ENCODE measurements at places on chromosomes 7 and 10. TPM values are rescaled to one million over a fixed set of nuclear protein-coding genes. Genes with fewer than 3 reads are reported as not detected.

Gene IFIT1B
- total RNA-seq, result not detected

DNA sequence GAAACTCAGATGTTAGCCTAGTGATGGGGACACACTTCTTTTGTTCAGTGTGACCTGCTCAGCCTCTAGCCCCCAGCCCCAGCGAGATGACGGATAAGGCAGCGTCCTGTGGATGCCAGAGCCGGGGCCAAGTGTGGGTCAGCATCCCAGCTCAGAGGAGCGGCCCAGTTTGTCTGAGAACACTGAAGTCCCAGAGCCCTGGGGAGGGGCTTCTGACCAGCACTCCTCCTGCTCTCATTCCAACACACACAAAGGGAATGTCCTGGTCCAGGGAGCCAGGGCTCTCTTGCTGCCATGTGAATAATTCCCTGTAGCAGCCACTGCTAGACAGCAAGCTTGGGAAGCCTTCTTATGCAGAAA, 4.5 kb upstream of the ATP6V0E2 start:
- DNase-seq, result no peak

Gene AOAH
- not detected for total RNA-seq

Gene CPA5
- total RNA-seq, result 0.06 TPM

DNA sequence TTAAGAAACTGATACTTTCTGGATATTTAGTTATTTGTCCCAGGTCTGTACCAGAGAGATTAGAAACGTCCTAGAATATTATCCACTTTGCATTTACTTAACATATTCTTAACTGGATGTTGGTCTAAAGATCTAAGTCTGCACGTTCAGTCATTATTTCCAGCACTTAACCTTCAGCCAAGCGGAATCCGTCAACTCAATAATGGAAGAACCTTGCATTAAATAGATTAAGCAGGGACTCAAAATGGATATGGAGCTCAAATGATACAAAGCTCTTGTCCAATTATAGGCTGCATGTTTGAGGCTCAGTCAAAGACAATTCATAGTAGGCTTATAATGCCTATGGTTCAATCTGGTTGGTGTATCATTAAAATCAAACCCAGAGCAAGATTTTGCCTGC, 162.9 kb downstream of the SEMA3D start:
- no peak for DNase-seq

- no peak for DNase-seq
Observed at GRCh38 chr10:17851611-17852010, 42.5 kb downstream of the MRC1 start.

Gene SLC25A28
- total RNA-seq, result 15.9 TPM

GRCh38 chr10:71658467-71658745, 61.2 kb downstream of the C10orf105 start:
- DNase-seq, result no peak

DNA sequence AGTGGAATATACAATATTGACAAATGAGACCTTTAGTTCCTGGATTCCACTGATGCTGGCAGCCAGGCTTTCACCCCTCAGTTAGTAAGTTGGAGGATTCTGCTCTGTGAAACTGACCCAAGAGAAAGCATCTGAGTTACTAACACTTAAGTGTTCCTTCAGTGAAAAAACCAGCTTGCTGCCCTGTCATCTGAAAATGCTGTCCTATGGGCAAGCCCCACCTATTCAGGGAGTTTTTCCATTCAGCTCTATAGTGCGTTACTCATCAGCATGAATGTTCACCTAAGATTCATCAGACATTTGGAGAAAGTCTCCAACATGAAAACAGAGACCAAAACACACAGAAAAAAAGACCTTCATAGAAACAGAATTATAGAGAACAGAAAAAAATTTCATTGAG, 37.9 kb downstream of the PRPF18 start:
- DNase-seq, result no peak

Gene STARD3NL
- total RNA-seq, result 114 TPM

- DNase-seq, result peak; percentile 3
Observed at GRCh38 chr10:51696251-51696650, 3.1 kb downstream of the CSTF2T start.

Gene SYT15
- total RNA-seq, result not detected

- DNase-seq, result no peak
Observed at GRCh38 chr10:5968037-5968680, 9.2 kb downstream of the IL15RA start.

Gene ASIC3
- total RNA-seq, result 2.2 TPM

- DNase-seq, result no peak
Observed at GRCh38 chr7:154546946-154547587, 455.9 kb downstream of the PAXIP1 start.

DNA sequence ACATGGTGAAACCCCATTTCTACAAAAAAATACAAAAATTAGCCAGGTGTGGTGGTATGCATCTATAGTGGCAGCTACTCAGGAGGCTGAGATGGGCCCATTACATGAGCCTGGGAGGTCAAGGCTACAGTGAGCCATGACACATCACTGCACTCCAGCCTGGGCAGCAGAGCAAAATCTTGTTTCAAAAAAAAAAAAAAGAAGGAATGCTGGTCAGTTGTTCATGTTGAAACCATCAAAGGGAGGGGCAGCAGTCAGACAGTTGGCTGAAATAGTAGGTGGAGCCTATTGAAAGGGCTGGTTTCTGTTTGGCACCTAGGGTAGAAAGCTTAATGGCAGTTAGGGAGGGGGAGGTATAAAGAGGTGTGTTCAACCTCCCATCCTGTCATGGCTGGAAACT, 323.0 kb downstream of the GALNT17 start:
- DNase-seq, result peak; percentile 11

Gene DKK1
- 108 TPM for total RNA-seq

GRCh38 chr7:25953859-25954258, 198.1 kb upstream of the NFE2L3 start:
- no peak for DNase-seq

Gene GNAT3
- total RNA-seq, result not detected

Gene DPYSL4
- total RNA-seq, result 22.4 TPM

Gene TMEM254
- total RNA-seq, result 11.7 TPM

All from LHCN-M2 (cell line).